ENCODE measurements at places on chromosomes 3 and 15.

GRCh38 chr3:58691997-58692396 is 25.4 kb upstream of the FAM3D start:
- DNase-seq: peak; percentile 36

DNA sequence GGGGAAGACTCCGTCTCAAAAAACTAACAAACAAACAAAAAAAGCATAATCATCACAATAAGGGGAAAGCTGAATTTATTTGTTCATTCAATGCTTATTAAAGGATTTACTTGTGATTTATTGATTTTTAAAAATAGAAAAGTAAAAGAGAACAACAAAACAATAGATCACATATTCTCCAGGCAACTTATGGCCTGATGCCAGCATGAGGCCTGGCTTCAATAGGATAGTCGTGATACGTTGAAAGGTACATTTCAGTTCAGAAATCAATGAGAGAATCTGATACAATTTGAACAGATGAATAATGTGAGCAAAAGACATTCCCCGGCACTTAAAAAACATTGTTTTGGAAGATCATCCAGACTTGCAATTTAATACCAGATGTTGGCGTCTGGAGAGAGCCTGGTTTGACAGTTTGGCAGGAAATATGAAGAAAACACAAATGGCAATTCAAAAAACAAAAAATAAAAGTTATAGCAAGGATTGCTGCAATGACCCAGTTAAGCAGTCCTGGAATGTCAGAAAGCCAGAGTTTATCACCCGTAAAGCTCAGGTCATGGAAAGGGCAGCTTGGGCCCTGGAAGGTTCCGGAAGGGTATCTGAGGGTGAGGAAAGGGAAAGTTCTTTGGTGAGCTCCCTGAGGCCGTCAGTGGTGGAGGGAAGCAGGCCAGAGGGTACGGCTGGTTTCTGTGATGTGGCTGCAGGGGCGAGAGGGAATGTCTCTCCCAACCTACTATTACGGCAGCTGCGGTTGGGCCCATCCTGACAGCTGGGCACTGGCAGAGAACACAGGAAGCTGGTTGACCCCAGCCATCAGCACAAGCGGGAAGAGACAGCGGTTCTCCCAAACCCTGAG is 230.2 kb upstream of the HES1 start:
- DNase-seq: no peak

- no peak for DNase-seq
Observed at GRCh38 chr15:65275104-65275727, 11.5 kb downstream of the PARP16 start.

DNA sequence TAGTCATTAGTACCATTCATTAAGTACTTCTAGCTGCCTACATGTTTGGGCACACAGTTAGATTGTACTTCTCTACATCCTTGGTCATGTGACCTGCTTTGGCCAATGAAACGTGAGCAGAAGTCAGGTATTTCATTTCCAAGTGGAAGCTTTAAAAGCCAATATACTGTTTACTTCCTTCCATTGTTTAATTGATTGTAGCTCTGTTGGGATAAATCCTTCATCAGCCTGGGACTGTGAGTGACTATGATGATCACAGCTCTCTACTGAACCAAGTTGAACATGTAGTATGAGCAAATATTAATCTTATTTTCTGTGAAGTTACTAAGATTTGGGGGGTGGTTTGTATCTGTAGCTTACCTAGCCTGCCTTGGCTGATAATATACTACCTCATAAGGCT is 116.5 kb upstream of the ROPN1 start:
- DNase-seq: peak; percentile 47

GRCh38 chr3:108677811-108678210 is 79.4 kb downstream of the RETNLB start:
- no peak for DNase-seq

DNA sequence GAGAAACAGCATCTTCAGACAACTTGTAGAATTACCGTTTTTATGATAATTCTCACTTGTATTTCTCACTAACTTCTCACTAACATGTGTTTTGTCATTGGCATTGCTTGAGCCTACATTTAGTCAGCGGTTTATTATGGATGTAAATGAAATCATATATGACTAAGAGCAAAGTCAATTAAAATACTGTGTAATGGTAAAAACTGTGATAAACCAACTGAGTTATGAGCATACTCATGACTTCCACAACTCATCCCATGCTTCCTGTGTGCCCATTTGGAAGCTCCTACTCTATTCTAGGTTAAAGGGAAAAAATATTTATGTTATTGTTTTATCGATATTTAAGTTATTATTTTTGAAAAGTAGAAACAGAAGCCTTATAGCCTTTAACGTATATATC is 12.8 kb downstream of the PXK start:
- no peak for DNase-seq

- DNase-seq: no peak
Observed at GRCh38 chr3:155658671-155659261, 86.1 kb downstream of the PLCH1 start.

- no peak for DNase-seq
Observed at GRCh38 chr3:20424086-20424485, 238.1 kb upstream of the SGO1 start.

DNA sequence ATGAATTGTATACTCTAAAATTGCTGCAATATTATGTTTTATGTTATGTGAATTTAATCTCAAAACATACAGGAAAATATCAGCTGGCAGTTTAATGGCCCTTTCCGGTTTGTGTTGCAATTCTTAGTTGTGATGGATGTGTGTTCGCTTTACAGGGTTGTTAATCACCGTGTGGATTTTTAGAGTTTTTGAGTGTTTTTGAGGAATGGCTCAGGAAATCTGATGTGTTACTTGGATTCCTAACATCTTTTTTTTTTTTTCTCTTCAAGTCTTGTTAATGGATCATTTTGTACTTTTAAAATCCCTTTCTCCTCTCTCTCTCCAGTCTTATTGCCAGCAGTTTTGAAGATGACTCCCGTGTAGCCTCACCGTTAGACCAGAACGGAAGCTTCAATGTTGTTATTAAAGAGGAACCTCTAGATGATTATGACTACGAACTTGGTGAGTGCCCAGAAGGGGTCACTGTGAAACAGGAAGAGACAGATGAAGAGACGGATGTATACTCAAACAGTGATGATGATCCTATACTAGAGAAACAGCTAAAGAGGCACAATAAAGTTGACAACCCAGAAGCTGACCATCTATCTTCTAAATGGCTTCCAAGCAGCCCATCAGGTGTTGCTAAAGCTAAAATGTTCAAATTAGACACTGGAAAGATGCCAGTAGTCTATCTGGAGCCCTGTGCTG is 35.7 kb downstream of the MGA start:
- DNase-seq: peak; percentile 64

- DNase-seq: no peak
Observed at GRCh38 chr15:93478947-93479346, 389.9 kb upstream of the RGMA start.

DNA sequence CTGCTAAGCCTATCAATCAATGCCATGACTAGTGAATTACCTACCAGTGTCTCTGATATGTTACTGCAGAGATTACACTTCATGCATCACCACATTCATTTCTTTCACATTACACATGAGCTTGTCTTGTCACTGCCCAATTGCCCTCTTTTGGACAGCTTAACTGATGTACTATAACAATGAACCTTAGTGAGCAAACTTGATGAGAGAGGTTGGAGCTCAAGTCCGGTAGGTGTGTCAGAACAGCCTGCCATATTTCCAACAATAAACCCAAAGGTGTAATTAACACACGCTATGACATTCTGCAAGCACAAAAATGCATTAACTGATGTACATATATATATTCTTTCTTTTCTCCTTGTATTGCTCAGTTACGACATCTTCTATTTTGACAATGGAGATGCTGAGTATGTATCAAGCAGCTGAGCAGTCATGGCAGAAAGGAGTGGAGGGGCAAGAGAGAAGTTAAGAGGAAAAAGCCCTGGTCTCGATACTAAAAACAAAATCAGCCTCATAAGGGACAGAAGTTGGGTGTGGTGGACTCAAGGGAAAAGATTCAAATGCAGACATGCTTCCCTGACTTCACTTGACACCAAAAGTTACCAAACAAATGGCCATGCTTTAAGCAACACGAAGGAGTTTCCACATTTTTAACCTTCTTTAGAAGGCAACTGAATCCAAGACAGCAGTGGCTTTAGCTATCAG is 538.2 kb downstream of the FOXP1 start:
- no peak for DNase-seq

- DNase-seq: peak; percentile 60
Observed at GRCh38 chr15:29090617-29091466, 178.8 kb downstream of the NSMCE3 start.

DNA sequence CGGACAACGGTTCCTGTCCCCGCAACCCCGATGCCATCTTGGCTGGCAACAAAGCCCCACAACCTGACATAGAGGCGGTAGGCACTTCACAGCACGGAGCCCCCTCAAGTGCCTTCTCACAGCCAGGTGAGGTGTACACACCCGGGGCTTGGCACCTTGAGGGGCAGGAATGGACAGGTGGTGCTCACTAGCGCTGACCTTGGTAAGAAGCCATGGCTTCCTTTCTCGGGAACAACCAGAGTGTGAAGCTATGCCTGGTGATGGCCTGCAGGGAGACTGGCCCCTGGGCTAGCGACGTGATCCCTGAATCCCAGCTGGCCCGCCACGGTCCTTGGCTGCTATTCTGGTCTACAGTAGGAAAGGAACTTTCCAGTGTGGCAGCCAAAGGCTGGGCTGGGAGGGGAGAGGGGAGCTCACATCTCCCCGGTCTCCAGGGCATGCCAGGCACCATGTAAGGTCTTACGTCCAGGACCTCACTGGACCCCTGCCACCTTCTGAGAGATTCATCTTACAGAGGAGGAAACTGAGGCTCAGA is 70.6 kb upstream of the RPL32 start:
- no peak for DNase-seq

All from dermis blood vessel endothelial cell (primary cell).